NCI-H1694 (cell line): ENCODE measurements at places on chromosomes 5 and 9.

- no peak for DNase-seq
Measured at GRCh38 chr5:85170183-85170582, 785.5 kb upstream of the EDIL3 start.

GRCh38 chr9:114002271-114002985 lies 75.7 kb downstream of the AMBP start:
- DNase-seq = no peak

DNA sequence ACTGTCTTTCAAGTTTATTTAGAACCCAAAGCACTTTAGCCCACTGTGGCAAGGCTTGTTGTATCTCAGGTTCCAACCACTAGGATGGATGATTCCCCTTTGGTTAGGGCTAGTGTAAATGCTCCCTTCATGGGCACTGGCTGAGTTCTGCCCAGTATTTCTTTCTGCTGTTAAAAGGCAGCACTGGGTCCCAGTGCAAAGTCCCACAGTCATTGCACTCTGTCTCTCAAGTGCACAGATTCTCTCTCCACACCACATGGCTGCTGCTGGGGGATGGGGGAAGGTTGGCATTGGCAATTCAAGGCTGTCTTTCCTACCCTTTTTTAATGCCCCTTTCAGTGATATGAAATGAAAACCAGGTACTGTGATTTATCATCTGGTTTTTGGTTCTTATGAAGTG lies 7.2 kb upstream of the NPR3 start:
- DNase-seq = no peak

DNA sequence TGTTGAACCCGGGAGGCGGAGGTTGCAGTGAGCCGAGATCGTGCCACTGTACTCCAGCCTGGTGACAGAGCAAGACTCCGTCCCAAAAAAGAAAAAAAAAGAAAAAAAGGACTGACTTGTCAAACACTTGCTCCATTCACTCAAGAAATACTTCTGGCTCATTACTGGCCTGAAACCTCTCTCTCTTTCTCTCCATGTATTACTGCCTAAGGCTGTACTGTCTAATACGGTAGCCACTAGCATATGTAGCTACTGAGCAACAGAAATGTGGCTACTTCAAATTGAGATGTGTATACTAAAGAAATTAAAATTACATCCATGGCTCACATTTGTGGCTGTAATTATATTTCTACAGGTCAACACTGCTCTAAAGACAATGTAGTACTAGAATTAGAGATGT lies 39.2 kb downstream of the GLIS3 start:
- no peak for DNase-seq

GRCh38 chr9:85168412-85168811 lies 498.9 kb downstream of the NTRK2 start:
- DNase-seq = no peak

DNA sequence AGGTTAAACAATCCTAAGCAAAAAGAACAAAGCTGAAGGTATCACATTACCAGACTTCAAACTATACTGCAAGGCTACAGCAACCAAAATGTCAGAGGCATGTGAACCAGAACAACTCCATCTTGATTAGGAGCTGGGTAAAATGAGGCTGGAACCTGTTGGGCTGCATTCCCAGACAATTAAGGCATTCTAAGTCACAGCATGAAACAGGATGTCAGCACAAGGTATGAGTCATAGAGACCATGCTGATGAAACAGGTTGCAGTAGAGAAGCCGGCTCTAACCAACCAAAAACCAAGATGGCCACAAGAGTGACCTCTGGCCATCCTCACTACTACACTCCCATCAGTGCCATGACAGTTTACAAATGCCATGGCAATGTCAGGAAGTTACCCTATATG lies 252.0 kb downstream of the RASEF start:
- no peak for DNase-seq

DNA sequence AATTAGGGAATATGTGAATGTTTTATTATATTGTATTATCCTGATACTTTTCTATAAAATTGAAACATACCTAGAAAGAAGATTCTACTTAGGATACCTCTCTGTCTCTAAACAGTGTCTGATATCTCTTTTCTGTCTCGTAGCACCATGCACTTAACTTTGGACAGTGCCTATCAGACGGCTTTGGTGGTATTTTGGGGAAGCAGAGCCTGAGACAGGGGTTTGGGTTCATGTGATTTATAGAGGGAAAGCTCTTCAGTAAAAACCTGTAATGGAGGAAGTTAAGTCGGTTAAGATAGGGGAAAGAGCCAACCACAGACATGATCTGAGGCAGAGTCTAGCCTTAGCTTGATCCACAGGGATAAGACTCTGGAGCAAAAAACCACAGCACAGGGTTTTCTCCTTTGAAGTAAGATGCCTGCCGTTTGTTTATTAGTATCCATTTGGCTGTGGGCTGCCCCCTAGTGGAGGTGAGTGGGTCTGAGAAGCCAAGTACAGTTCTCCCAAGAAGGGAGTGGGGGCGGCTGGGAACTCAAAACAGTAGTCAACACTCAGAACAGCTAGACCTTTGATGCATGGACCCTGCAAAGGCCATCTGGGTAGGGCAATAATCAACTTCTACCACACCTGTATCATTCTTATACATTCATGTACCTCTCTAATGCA lies 141.2 kb upstream of the ASTN2 start:
- peak; percentile 21 for DNase-seq

- peak; percentile 92 for DNase-seq
Measured at GRCh38 chr5:59209758-59210359, 627.0 kb downstream of the RAB3C start.

DNA sequence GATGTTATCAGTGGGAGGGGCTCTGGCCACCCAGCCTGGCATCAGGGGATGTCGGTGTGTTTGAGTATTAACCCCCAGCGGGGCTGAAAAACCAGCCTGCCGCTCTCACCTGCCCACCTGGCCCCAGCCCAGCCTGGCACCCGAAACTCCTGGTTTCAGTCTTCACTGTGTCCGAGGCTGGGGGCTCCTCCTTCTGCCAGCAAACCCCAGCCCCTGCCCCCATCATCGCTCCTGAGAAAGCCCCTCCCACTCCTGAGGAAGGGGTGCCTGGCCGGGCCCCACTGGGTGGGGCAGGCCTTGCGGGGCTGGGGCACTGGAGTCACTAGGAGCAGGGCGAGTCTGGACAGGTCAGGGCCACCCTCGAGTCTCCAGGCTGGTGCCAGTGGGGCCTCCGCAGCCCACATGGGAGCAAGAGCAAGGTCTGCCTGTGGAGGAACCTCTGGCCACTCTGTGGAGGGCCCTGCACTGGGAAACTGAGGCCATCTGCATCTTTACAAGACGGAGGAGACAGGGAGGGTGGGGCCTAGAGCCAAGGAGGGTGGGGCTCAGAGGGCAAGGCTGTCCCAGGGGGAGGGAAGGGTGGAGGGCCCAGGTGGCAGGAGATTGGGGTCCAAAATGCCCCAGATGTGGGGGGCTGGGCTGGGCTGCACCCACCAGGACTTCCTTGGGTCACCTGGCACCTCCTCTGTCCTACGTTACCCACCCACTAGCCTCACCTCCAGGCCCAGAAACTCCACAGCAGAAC lies 51.5 kb upstream of the NOTCH1 start:
- no peak for DNase-seq

GRCh38 chr5:134594797-134595457 lies 37.7 kb downstream of the SAR1B start:
- DNase-seq = peak; percentile 9

- no peak for DNase-seq
Measured at GRCh38 chr5:80871541-80871961, 88.6 kb upstream of the RASGRF2 start.

DNA sequence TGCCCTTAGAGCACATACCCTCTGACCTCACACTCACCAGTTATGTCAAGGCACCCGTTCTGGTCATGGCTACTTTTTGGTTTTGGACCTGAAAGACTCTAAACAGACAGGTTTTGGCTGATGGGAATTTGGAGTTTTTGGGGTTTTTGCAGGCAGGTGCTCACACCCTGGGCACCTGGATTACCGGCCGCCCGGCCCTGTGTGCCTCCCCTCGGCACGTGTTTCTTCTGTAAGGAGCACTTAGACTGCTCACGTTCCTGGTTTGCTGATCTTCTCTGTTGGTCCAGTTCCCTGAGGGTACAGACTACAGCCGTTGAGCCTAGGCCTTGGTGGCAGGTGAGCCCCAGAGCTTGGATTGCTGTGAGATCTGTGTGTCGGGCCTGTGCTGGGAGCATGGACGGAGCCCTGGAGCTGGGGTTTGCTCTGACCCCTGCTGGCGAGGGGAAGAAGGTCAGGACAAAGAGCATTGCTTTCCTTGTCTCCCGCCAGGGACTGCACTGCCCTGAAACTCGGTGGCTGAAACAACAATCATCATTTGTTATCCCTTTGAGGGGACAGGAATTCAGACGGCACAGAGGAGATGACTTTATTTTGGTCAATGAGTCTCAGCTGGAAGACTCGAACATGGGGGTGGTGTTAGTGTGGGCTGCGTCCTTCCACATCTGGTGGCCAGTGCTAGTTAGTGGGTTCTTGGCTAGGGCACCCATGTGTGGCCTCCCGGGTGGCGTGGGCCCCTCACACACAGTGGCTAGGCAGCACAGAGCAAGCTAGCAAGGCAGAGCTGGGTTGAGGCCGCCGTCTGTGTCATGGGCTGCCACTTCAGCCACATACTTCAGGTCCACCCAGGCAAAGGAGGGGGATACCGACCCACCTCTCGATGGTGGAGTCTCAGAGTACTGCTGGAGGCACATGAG lies 76.4 kb downstream of the EHMT1 start:
- no peak for DNase-seq

- no peak for DNase-seq
Measured at GRCh38 chr5:27969157-27969556, 930.8 kb upstream of the CDH9 start.

- DNase-seq = peak; percentile 26
Measured at GRCh38 chr5:5025774-5026408, 114.2 kb upstream of the ADAMTS16 start.

DNA sequence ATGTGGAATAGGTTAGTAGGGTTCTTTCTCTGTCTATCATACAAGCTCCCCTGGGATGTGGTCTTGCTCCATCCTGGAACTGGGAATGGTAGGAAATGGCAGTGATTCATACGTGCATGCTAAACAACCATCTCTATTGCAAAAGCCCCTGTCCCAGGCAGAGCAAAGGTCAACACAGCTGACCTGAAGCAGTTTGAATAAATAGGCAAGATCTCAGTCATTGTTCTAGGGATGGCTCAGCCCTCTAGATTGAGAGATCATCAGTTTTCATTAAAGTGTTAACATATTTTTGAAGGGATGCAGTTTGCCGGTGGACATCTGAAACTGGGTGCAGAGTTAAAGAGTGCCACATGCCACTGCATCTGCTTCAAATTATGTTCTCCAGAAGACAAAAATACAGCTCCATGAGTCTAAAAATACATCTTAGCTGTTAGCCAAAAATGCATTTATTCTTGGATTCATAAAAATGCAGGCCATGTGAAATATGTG lies 224.1 kb downstream of the ESM1 start:
- peak; percentile 26 for DNase-seq

- no peak for DNase-seq
Measured at GRCh38 chr5:9713356-9713755, 83.2 kb upstream of the TAS2R1 start.

DNA sequence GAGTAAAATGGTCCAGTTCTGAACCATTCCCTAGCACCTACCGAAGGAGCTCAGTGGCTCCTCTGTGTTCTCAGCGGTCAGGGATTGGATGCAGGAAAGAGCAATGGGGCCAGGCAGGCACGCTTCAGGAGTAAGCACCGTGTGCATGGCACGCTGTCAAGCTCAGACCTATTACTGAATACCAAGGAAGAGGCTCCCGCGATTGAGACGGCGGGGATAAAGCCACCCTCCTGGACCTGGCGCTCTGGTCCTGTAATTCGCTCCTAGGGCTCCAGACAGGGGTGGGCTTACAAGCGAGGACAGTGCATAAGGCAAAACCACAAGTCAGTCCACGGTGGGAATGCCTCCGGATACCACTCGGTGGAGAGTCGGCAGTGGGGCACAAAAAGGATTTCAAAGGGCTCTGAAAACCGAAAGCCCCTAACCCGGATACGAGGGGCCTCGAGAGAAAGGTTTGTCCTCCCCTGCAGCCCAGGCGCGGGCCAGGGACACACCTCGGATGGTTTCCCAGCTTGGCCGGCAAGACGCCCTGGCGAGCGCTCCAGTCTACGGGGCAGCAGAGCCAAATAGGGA lies 988 bp downstream of the OXCT1 start:
- no peak for DNase-seq

GRCh38 chr9:89549031-89549644 lies 51.2 kb upstream of the SEMA4D start:
- DNase-seq = peak; percentile 59

DNA sequence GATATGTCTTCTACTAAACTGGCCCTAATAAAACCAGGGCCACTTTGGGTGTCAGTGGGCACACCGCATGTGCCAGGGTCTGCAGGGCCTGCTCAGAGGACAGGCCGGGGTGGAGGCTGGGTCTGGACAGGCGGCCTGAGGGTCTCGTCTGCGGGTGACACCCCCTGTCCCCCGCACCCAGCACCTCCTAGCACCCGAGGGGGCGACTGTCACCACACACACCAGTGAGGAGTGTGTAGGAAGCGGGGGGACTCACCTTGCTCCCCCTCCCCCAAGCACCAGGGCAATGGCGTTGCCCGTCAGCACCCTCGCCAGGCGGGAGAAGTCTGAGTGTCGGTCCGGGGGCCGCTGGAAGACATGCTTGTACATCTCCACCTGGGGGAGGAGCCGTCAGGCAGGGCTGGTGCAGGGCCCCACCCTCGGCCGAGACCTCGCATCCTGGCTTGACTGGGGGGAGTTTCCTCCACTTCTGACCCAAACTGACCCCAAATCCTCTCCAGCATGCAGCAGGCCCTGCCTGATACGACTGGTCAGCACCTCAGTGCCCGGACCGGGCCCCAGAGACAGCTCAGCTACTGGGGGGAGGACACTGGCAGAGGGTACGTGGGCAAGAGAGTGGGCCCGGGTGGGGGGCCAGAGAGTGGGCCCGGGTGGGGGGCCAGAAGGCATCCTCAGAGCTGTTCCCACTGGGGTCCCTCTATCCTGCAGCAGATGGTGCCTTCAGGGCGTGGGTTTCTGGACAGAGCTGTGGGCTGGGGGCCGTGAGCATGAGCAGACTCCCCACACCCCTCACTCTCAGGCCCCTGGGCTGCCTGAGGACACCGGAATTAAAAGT lies 18.9 kb upstream of the NSMF start:
- no peak for DNase-seq
